ENCODE measurements at places on chromosomes 7 and 10.

- DNase-seq: no peak
These were observed 3.4 kb downstream of the TCF7L2 start for GRCh38 chr10:112953174-112954159.

GRCh38 chr7:112080441-112080840 is 125.8 kb downstream of the DOCK4 start:
- peak; percentile 63 for DNase-seq

- DNase-seq: peak; percentile 96
These were observed 6.9 kb downstream of the BZW2 start for GRCh38 chr7:16652888-16653287.

DNA sequence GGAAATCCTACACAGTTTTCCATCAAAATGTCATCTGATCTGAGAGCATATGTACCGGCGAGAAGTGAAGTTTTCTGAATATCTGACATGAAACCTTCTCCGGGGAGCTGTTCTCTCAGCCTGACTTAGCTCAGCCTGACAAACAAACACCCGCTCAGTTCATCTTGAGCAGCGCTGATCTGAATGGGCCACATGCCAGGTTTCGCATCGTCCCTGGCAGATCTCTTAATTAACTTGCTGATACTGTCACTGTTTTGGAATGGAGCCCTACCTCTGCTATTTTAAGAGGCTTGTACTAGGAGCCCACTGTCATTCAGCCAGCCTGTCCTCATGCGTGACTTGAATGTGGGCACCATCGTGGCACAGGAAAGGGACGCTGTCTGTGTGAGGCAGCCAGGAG is 109.2 kb downstream of the STRA8 start:
- no peak for DNase-seq

DNA sequence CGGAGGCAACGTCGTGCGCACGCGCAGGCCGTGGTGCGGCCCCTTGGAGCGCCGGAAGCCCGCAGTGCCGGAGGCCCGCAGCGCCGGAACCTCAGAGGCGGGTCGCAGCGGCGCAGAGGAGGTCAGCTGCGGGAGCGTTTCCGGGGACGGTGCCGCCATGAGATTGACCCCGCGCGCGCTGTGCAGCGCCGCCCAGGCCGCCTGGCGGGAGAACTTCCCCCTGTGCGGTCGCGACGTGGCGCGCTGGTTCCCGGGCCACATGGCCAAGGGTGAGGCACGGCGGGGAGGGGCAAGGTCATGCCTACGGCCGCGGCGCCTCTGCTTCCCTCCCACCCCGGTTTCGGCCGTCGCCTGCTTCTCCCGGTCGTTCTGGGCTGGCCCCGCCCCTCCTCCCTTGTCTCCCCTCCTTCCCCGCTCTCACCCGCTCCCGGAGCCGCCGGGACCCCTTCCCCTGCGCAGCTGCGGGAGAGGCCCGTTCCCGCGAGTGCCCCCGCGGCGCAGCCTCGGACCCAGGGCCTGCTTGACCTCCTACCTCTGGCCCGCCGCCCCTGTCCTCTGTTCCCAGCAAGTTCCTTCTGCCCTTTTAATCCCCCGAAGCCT is at the start of gene MTG1:
Gene MTG1, plus strand, starts transcription at position 94 of the 600 bp plus-strand sequence. Its CDS starts 64 bp downstream, at position 158.
- peak; percentile 41 for DNase-seq

DNA sequence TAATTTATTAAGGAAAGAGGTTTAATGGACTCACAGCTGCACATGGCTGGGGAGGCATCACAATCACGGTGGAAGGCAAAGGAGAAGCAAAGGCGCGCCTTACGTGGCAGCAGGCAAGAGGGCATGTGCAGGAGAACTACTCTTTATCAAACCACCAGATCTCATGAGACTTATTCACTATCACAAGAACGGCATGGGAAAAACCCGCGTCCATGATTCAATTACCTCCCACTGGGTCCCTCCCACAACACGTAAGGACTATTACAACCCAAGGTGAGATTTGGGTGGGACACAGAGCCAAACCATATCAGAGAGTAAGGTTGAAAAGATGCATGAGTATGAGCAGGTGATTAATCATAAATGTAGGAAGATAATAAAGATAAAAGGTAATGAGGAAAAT is 3.2 kb upstream of the JCAD start:
- DNase-seq: no peak

- no peak for DNase-seq
These were observed 164.1 kb upstream of the CDCA7L start for GRCh38 chr7:22109761-22110160.

- DNase-seq: no peak
These were observed 79.9 kb upstream of the SLC26A5 start for GRCh38 chr7:103525937-103526336.

DNA sequence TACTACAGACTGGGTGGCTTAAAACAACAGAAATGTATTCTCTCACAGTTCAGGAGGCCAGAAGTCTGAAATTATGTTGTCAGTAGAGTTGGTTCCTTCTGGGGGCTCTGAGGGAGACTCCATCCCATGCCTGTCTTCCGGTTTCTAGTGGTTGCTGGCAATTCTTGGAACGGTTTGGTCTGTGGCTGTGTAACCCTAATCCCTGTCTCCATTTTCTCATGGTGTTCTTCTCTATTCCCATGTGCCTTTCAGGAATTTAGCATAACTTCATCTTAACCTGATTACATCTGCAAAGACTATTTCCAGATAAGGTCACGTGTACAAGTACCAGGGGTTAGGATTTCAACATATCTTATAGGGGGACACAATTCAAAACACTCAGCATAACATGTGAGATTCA is 73.2 kb downstream of the FAM241B start:
- no peak for DNase-seq

GRCh38 chr7:44962483-44963251 is 16.1 kb downstream of the MYO1G start:
- no peak for DNase-seq

DNA sequence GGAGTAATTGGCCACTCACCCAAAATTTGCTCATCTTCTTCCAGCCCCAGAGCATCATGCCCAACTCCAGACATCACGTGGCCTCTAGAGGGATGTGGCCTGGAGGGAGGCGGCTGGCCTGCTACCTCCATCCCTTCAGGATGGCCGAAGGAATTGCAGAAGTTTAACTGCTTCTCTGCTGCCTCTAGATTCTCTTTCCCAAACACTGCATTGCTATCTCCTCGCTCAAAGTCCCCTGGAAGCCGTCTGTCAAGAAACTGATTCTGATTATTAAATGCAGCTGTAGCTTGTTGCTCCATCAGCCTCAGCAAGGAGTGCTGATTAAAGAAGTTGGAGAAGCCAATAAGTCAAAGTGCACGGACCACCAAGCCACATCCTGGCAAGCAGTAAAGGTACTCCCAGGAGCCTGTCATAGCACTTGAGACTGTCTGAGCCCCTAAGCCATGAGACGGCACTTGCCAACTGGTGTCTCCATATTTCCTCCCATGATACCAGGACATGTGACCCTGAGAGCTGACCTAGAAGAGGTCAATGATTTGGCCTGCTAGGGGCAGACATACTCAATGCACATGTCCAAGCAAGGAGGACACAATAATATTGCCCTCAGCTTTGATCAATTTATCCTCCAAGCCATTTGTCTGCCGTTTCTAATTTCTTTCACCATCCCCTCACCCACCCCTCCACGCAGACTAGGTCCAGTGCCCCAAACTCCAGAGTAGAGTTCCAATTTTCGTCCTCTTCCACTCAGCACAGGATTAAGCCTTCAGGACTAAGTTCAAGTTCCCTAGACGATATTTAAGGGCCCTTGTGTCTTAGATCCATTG is 84.2 kb downstream of the TBXAS1 start:
- DNase-seq: no peak

GRCh38 chr7:12080006-12080405 is 131.1 kb upstream of the TMEM106B start:
- no peak for DNase-seq

DNA sequence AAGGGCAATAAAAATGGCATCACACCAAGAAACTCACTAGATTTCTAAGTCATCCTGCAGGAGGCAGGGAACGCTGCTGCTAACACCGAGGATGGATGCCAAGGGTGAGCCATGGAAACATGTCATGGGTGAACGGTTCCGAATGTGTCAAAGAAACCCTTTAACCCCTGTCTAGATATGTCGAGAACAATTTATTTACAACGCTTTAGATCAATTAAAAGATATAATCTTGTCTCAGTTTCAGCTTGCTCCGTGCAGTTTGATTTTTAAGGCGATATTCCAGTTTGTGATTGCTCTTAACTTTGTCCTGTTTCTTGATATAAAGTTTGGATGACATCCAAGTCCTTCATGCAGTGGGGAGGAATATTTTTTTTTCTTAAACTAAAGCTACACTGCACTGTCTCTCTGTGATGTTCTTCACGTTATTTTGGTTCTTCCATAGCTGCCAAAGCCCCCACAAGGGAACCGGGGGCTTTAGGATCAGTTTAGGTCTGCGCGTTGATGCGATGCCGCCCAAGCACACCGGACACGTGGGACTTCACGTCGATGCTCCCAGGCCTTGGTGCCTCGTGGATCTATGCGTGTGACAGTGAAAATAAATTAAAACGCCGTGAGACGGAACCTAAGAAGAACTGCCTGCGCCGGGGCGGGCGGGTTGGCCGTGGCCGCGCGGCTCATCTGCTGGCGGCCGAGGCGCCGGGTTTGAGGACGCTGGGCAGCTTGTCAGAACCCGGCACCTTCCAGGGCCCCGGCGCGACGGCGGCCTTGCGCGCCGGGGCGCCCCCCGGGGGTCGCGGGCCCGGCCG is 220.3 kb downstream of the PHTF2 start:
- DNase-seq: no peak

DNA sequence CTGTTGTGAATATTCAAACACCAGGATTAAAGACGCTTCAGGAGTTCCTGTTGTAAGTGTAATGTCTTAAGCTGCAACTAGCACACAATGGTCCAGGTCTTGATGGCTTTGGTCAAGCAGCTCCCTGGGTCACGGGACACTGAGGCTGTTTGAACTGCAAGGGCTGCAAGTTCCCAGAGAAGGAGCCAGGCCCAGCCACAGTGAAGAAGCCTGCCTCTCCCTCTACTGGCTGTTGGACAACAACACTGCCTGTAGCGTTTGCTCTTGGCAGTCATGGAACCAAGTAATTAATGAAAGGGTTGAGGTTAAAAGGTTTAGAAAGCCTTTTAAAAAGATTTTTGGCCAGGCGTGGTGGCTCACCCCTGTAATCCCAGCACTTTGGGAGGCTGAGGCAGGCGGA is 31.9 kb upstream of the GUSB start:
- no peak for DNase-seq

- no peak for DNase-seq
These were observed 23.2 kb downstream of the WAC start for GRCh38 chr10:28556142-28556541.

- no peak for DNase-seq
These were observed 115.7 kb downstream of the BMS1 start for GRCh38 chr10:42898037-42898960.

DNA sequence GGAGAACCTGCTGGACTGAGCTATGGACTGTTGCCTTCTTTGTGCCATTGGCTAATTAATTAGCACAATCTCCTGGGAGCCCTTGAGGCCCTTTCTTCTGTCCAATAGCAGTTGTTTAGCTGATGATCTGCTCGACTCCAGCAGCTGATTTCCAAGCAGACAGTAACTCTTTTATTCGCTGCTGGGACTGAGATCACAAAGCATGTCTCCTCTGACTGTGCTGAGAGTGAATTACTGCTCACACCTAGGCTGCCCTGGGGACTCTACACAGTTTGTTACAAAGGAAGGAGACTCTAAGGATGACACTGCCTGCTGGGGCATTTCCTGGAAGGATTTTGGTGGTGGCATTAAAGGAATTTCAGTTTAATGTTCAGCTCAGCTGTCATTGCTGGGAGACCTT is 31.4 kb downstream of the CASP7 start:
- no peak for DNase-seq

- DNase-seq: no peak
These were observed 311.0 kb downstream of the ANKRD30A start for GRCh38 chr10:37436357-37436756.

DNA sequence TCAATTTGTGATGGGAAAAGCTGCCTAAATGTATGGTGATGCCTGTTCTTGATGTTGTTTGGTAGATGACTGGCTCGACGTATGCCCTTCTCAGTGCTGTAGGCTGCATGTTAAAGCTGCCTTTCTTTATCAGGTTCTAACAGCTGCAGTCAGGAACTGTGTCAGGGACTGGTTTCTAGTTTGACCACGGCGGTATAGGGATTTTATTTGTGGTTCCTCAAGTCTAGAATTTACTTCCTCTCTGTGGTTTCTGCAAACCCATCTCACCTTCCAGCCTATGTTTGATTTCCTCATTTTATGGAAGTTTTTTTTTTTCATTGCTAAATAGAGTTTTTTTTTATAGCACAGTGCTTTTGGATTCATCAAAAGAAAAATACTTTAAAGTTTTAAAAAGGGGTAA is 26.5 kb downstream of the LMTK2 start:
- no peak for DNase-seq

GRCh38 chr7:71735961-71736556 is 604.1 kb downstream of the GALNT17 start:
- DNase-seq: no peak

- DNase-seq: no peak
These were observed 315.2 kb downstream of the GATA3 start for GRCh38 chr10:8369666-8370065.

- DNase-seq: no peak
These were observed 319.9 kb downstream of the ARL4A start for GRCh38 chr7:13007331-13007730.

DNA sequence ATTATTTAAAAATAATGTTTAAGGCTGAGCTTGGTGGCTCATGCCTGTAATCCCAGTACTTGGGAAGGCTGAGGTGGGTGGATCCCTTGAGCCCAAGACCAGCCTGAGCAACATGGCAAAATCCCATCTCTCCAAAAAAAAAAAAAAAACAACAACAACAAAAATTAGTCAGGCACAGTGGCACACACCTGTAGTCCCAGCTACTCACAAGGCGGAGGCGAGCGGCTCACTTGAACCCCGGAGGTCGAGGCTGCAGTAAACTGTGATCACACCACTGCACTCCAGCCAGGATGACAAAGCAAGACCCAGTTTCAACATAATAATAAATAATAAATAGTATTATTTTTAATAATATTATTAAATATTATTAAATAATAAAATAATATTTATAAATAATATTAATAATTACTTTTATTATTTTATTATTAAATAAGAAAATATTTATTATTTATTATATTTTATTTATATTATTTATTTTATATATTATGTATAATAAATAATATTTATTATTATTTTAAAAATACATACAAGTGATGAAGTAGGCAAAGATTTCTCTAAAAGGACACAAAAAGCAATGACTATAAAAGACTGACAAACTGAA is 8.4 kb upstream of the LRRC61 start:
- no peak for DNase-seq

DNA sequence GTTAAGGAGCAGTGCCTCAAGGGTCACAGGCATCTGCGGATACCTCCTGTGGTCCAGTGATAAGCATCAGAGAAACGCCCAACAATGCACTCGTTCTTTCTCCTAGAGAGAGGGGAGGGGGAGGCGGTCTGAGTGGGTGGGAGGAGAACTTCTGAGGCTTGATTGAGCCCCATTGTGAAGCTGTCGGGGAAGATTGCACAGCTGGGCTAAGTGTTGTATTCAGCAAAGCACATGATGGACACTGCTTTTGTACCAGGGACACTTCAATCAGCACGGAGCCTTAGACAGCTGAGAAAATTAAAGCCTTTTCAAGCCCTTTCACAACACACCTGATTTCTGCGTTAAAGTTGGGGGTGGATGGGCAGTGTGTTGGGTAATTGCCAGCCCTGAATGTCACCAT is 230.3 kb upstream of the GHITM start:
- DNase-seq: no peak

- no peak for DNase-seq
These were observed 90.5 kb upstream of the PAX2 start for GRCh38 chr10:100654782-100655325.

Data from epithelial cell of prostate (primary cell).